ENCODE measurements at places on chromosomes 3 and 15.

- no peak for DNase-seq
Observed at GRCh38 chr3:110495201-110495927, 576.3 kb upstream of the NECTIN3 start.

GRCh38 chr3:42369304-42369703, 41.1 kb downstream of the LYZL4 start:
- no peak for DNase-seq

GRCh38 chr3:139455206-139455605, 21.1 kb downstream of the RBP2 start:
- no peak for DNase-seq

GRCh38 chr3:159748425-159748824, 240.2 kb upstream of the IL12A start:
- DNase-seq = no peak

DNA sequence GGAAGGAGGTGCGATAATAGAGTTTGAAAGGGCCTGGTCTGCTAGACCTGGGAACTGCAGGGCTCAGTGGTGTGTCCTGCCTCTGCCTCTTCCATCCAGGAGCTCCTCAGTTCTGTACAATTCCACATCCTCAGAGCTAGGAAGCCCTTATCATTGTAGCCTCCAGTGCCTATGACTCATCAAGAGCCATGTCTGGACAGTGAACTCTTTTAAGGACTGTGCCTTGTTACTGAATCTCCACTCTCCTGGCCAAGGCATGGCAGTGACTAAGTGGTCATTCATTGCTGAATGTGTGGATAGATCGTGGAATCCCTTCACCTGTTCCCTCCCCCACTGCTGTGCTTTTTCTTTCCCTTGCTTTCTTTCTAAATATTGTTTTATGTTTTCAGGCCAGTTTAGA, 2.9 kb downstream of the TIMP4 start:
- DNase-seq = no peak

DNA sequence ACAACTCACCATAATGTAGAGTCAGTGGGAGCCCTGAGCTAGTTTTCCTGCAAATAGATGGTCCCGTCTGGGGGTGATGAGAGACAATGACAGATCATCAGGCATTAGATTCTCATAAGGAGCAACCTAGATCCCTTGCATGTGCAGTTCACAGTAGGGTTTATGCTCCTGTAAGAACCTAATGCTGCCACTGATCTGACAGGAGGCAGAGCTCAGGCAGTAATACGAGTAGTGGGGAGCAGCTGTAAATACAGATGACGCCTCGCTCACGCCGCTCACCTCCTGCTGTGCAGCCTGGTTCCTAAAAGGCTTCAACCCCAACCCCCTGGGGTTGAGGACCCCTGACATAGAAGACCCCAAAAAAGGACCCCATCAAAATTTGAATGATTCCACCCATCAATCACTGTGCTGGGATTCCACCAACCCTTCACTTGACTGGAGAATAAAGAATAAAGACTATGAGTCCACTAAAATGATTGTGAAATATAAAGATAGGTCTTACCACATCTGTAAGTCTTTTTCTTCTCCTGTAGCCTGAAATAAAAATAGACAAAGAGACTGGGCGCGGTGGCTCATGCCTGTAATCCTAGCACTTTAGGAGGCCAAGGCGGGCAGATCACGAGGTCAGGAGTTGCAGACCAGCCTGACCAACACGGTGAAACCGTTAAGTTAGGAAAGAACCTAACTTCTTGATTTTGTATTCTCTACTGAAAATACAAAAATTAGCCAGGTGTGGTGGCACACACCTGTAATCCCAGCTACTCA, 9.9 kb upstream of the UBL7 start:
- no peak for DNase-seq

- no peak for DNase-seq
Observed at GRCh38 chr3:129019266-129019665, 18.2 kb downstream of the EFCC1 start.

DNA sequence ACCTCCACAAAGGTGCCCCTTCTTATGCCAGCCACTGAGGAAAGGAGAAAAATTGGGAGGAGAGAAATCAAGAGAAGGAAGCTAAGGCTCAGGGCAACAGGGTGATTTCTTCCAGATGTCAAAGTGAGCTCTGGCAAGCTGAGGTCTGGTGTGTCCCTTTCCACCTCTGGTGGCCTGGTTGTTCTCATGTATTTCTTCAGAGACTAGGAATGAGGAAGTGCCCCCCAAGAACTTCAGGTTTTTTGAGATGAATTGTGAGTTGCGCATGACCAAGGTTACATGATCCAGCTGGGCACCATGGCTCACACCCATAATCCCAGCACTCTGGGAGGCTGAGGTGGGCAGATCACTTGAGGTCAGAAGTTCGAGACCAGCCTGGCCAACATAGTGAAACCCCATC, 5.6 kb downstream of the RAB6B start:
- no peak for DNase-seq

- DNase-seq = no peak
Observed at GRCh38 chr15:51363383-51363782, 21.9 kb downstream of the GLDN start.

DNA sequence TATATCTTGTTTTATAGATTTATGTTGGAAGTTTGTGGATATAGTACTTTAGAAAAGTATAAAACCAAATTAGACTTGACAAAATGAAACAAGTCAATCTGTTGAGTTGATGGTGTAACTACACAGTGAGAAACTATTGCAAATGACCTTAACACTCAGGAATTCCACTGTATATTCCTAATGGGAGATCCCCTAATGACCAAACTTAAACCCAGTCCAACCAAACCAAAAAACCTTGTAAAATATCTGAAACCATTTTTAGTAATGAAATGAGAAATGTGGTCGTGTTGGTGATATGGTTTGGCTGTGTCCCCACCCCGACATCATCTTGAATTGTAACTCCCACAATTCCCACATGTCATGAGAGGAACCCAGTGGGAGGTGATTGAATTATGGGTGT, 31.9 kb upstream of the ATP13A3 start:
- no peak for DNase-seq

GRCh38 chr3:105427332-105427731, 60.6 kb downstream of the ALCAM start:
- DNase-seq = no peak

DNA sequence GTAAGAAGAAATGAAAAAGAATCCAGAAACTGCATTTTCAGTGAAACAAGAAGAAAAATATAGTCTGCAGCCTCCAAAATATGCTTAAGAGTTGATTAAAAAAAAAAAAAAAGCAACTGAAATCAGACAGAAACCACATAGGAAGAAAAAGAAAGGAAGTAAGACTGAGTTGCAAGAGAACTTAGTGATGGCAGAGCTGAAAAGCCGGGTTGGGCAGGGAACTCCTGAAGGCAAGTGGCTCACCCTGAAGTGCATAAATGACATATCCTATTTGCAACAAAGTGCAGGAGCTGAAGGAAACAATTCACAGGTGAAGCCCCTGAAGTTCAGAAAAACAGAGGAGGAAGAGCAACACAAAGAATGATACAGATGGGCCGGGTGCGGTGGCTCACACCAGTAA, 108.8 kb upstream of the SLC25A36 start:
- no peak for DNase-seq
